GM23248 (cell line): ENCODE measurements at places on chromosomes 5 and 9. TPM values are rescaled to one million over a fixed set of nuclear protein-coding genes. Genes with fewer than 3 reads are reported as not detected.

- DNase-seq, result no peak
- no peak overlapping the region for H3K27ac ChIP-seq
- H3K36me3 ChIP-seq, result no peaks in the 10 kb centered on the region
- no peaks in the 10 kb centered on the region for H3K27me3 ChIP-seq
Measured at GRCh38 chr5:6482735-6483134, 34.1 kb downstream of the UBE2QL1 start.

DNA sequence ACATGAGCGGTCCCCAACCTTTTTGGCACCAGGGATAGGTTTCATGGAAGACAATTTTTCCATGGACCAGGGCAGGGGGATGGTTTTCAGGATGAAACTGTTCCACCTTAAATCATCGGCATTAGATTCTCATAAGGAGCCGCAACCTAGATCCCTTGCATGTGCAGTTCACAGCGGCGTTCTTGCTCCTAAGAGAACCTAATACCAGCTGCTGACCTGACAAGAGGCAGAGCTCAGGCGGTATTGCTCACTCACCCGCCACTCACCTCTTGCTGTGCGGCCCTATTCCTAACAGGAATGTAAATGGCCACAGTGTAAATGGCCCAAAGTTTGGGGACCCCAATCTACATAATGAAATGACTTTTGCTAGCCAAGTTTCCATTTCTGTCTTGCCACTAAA is 3.1 kb upstream of the PLIN2 start:
- no peak overlapping the region for H3K4me3 ChIP-seq
- no peaks in the 10 kb centered on the region for H3K27me3 ChIP-seq
- H3K4me1 ChIP-seq, result peaks cover 25% of the 10 kb centered on the region
- no peaks in the 10 kb centered on the region for H3K36me3 ChIP-seq
- DNase-seq, result no peak

DNA sequence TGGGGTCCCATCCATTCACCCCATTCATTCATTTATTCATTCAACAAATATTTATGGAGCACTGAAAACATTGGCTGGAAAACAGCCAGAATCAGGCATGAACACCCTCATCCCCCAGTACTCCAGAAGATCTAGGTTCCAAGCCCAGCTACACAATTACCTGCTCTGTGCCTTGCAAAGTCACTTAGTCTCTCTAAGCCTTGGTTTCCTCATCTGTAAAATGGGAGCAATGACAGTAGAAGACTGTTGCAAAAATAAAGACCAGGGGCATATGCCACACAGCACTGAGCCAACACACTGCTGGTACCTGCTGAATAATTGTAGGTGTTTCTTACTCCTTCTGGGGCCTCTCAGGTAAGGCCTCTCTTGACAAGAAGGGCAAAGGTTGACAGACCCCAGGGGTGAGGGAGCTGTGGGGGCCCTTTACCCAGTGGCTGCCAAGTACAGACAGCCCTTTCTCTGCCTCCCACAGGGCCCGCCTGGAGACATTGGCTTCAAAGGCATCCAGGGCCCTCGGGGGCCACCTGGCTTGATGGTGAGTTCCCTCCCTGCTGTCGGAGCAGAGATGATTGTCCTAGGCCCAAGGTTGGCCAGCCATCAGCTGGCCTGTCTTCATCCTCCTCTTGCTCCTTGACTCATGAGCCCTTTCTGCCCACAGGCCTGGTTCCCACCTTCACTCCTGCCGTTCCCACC is 22.6 kb upstream of the ORM1 start:
- H3K27me3 ChIP-seq, result no peaks in the 10 kb centered on the region
- DNase-seq, result no peak
- peaks cover 13% of the 10 kb centered on the region; the same call in 1 of the 2 replicates for H3K36me3 ChIP-seq
- H3K4me3 ChIP-seq, result no peak overlapping the region

DNA sequence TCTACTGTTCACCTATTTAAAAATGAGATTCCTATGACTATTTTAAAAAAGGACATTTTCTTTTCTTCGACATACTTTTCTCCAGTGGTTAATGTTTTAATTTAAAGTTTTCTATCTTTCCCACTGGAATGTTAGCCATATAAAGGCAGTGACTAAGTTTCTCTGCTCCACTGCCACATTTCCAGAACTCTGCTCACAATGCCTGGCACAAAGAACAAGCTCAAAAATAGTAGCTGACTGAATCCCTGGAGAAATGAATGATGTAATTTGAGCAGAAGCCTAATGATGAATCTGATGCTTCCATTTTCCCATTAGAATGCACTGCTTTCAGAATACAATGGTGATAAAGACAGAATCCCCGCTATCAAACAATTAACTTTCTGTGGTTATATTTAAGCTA is 817.8 kb downstream of the MTRR start:
- peak; percentile 81 for DNase-seq
- peak overlapping the region; percentile 16; the same call in 1 of the 2 replicates for H3K27ac ChIP-seq
- peak overlapping the region; percentile 58 for H3K4me3 ChIP-seq
- peaks cover 13% of the 10 kb centered on the region for H3K4me1 ChIP-seq
- no peaks in the 10 kb centered on the region for H3K36me3 ChIP-seq
- H3K27me3 ChIP-seq, result no peaks in the 10 kb centered on the region

DNA sequence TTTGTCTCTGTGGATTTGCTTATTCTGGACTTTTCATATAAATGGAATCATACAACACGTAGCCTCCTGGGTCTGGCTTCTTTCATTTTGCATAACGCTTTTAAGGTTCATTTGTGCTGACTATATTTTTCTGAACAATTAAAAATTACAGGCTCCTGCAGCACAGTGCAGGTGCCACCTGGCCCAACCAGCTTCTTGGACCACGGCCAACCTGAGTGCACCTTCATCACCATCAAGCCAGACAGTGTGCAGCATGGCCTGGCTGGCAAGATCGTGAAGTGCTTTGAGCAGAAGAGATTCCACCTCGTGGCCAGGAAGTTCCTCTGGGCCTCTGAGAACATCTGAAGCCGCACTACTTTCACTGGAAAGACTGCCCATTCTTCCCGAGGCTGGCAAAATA is 53.5 kb upstream of the COL15A1 start:
- H3K4me3 ChIP-seq, result no peak overlapping the region
- H3K27me3 ChIP-seq, result no peaks in the 10 kb centered on the region
- peaks cover 37% of the 10 kb centered on the region for H3K4me1 ChIP-seq
- no peak overlapping the region for H3K27ac ChIP-seq
- no peak for DNase-seq

GRCh38 chr5:55331321-55331720 is 23.5 kb downstream of the MTREX start:
- no peaks in the 10 kb centered on the region for H3K27me3 ChIP-seq
- peaks cover 12% of the 10 kb centered on the region for H3K36me3 ChIP-seq
- H3K4me3 ChIP-seq, result no peak overlapping the region
- no peak for DNase-seq
- no peak overlapping the region for H3K27ac ChIP-seq

- no peaks in the 10 kb centered on the region for H3K27me3 ChIP-seq
- no peak for DNase-seq
- H3K4me3 ChIP-seq, result no peak overlapping the region
- no peaks in the 10 kb centered on the region for H3K36me3 ChIP-seq
- no peak overlapping the region for H3K27ac ChIP-seq
Measured at GRCh38 chr5:152994033-152994680, 496.3 kb upstream of the GRIA1 start.

GRCh38 chr5:159040181-159040580 is 59.5 kb downstream of the EBF1 start:
- no peak overlapping the region for H3K4me3 ChIP-seq
- H3K27me3 ChIP-seq, result no peaks in the 10 kb centered on the region
- H3K36me3 ChIP-seq, result no peaks in the 10 kb centered on the region
- no peak overlapping the region for H3K27ac ChIP-seq

DNA sequence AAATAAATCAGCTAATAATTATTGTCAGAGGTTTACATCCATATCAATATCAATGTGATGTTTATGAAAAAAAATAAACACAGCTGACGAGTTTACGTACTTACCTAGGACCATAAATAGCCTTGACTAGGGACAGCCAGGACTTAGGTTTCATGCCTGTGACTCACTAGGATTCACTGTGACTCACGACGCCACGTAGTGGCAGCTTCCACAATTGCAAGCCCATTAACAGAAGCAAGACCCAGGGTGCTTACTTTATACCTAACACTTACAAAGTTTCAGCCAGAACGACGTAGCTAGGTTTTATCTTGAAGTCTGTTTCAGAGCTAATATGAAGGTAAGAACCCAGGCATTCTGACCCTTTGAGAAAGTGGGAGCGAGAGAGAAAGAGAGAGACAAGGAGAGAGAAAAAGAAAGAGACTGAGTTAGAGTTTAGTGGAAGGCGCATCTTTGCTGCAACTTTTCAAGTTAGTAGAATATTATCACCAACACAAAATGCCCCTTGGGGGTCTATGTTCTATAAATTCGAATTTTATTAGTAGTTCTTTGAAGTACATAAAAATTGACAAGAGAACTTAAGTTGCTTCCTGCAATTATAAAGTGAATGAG is 191.2 kb downstream of the GNA14 start:
- H3K27me3 ChIP-seq, result no peaks in the 10 kb centered on the region
- H3K4me1 ChIP-seq, result peaks cover 4% of the 10 kb centered on the region; the same call in 1 of the 2 replicates
- no peak overlapping the region for H3K4me3 ChIP-seq
- no peaks in the 10 kb centered on the region for H3K36me3 ChIP-seq

GRCh38 chr5:137200906-137201700 is 298.0 kb downstream of the SPOCK1 start:
- H3K27ac ChIP-seq, result no peak overlapping the region; the same call in 1 of the 2 replicates
- peaks cover 44% of the 10 kb centered on the region for H3K4me1 ChIP-seq

DNA sequence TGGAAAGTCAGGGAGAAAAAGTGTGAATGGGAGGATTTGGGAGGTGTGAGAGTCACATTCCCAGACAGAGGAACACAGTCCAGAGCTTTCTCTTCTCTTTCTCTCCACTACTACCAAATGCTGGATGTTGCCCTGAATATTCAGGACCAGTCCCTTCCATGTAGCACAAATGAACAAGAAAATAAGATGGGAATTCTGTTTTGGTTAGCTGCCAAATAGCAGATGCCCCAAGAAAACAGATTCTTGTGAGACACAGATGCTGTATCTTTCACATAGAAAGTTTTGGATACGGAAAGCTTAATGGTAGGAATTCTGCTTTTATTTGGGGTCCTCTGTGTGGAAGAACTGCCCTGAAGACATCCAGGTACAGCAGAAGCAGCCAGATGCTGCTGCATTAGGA is 37.8 kb downstream of the PRLR start:
- H3K4me1 ChIP-seq, result peaks cover under 1% of the 10 kb centered on the region
- H3K27me3 ChIP-seq, result no peaks in the 10 kb centered on the region; the same call in none of the 2 replicates
- H3K27ac ChIP-seq, result no peak overlapping the region

DNA sequence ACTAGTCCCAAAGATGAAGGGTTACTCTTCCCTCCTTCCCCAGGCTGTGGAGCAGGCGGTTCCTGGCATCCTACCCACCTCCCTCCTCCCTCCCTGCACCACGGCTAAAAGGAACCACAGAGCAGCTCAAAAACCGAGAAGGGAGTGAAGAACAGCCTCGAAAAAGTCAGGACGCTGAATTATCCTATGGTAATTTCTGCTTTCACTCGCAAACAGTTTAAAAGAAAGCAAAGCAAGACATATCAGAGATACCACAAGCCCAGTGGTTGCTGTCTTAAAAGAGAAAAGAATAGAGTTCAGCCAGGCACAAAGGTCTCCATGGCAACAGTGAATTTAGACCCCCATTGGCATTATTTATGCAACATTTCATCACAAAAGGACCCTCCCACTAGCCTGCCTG is 315.4 kb downstream of the CTNND2 start:
- H3K4me3 ChIP-seq, result no peak overlapping the region
- H3K27me3 ChIP-seq, result no peaks in the 10 kb centered on the region
- H3K27ac ChIP-seq, result no peak overlapping the region
- H3K36me3 ChIP-seq, result no peaks in the 10 kb centered on the region

GRCh38 chr5:35214051-35214450 is 16.2 kb downstream of the PRLR start:
- H3K4me1 ChIP-seq, result no peaks in the 10 kb centered on the region
- no peak overlapping the region for H3K4me3 ChIP-seq
- no peaks in the 10 kb centered on the region for H3K36me3 ChIP-seq

- DNase-seq, result peak; percentile 68
- H3K27me3 ChIP-seq, result no peaks in the 10 kb centered on the region
- H3K4me3 ChIP-seq, result no peak overlapping the region
- peak overlapping the region; percentile 55 for H3K27ac ChIP-seq
Measured at GRCh38 chr5:38835887-38836286, 9.9 kb upstream of the OSMR start.

GRCh38 chr5:22710660-22711059 is 142.5 kb downstream of the CDH12 start:
- H3K4me3 ChIP-seq, result no peak overlapping the region
- no peak overlapping the region for H3K27ac ChIP-seq
- no peaks in the 10 kb centered on the region for H3K36me3 ChIP-seq
- no peaks in the 10 kb centered on the region for H3K27me3 ChIP-seq
- no peak for DNase-seq
- no peaks in the 10 kb centered on the region for H3K4me1 ChIP-seq

- H3K27ac ChIP-seq, result no peak overlapping the region
- no peaks in the 10 kb centered on the region; the same call in 1 of the 2 replicates for H3K27me3 ChIP-seq
- H3K4me3 ChIP-seq, result no peak overlapping the region
Measured at GRCh38 chr5:72661405-72661804, 154.2 kb upstream of the ZNF366 start.

DNA sequence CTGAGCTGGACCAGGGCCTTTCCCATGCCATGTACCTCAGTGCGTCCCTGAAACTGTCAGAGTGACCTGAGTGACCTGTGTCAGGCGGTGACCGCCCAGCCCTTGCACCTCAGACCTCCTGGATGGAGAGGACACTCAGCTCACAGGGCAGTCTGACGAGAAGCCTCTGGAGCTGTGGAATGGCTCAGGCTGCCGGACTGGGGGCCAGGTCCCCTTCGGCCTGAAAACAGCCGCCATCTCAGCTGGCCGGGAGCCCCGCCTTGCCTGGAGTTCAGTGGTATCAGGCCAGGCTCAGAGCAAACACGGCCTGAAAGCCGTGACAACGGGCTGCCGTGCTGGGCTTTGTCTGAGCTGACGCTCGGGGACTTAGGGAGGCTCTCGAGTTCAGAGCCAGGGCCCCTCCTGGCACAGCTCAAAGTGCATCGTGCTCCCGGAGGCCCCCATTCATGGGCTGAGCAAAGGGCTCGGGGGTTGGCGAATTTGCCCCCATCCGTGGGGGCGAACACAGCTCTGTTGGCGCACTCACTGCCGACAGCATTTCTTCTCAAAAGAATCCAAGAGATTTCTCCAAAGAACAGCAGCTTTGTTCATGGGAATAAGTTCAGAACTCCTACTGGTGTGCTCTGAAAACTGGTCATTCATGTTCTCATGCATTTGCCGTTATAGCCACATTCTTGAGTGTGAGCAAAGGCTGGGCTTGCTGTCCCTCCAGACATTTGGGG is 8.4 kb upstream of the SLC9A3 start:
- no peak for DNase-seq
- H3K27me3 ChIP-seq, result peaks cover 34% of the 10 kb centered on the region
- H3K4me1 ChIP-seq, result no peaks in the 10 kb centered on the region
- no peak overlapping the region for H3K4me3 ChIP-seq
- H3K27ac ChIP-seq, result no peak overlapping the region
- H3K36me3 ChIP-seq, result no peaks in the 10 kb centered on the region

- no peaks in the 10 kb centered on the region for H3K36me3 ChIP-seq
- no peaks in the 10 kb centered on the region for H3K4me1 ChIP-seq
- H3K4me3 ChIP-seq, result no peak overlapping the region
- DNase-seq, result no peak
Measured at GRCh38 chr5:63961125-63961597, 1.1 kb downstream of the HTR1A start.

- DNase-seq, result no peak
- no peak overlapping the region for H3K27ac ChIP-seq
Measured at GRCh38 chr5:95374061-95374460, 17.1 kb upstream of the FAM81B start.

The IFNB1 gene
- not detected in 2 replicates for total RNA-seq

The CDH6 gene
- 3.3 and 7.2 TPM in 2 replicates for total RNA-seq

The ACTBL2 gene
- 0.11 and 0.76 TPM in 2 replicates for total RNA-seq

The SLC22A4 gene
- total RNA-seq, result 26.0 and 26.3 TPM in 2 replicates

The BRIX1 gene
- total RNA-seq, result 22.5 and 39.7 TPM in 2 replicates
